AG09309 (cell line): ENCODE measurements at places on chromosomes 6 and 20.

DNA sequence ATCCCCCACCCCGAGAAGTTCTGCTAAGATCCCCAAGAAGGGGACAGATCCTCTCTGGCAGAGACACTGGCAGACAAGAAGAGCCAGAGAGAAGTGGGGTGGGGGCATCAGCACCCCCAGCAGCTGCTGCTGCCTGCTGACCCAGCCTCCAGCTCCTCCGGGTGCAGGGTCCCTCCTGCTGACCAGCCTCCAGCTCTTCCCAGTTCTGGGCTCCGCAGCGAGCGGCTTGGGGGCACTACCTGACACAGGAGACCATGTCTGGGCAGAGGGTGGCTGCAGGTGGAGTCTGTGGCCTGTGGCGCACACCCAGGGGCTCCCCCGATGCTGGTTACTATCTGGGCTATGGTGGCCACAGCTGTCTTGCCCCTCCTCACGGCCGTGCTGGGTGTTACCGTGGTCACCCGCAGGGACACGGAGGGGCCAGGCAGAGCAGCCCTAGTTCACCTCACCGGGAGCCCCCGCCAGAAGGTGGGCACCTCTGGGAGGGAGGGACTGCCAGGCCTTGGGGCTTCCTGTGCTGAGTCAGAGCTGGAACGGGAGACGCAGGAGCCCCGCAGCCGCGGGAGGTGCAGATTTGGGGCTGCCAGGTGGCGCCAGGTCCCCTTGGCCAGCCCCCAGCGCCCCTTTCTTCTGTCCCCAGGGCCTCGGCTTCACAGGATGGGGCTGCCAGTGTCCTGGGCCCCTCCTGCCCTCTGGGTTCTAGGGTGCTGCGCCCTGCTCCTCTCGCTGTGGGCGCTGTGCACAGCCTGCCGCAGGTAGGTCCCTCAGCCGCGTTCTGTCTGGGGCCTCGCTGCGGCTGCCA, 630 bp downstream of the LIME1 start:
- DNase-seq, result no peak

DNA sequence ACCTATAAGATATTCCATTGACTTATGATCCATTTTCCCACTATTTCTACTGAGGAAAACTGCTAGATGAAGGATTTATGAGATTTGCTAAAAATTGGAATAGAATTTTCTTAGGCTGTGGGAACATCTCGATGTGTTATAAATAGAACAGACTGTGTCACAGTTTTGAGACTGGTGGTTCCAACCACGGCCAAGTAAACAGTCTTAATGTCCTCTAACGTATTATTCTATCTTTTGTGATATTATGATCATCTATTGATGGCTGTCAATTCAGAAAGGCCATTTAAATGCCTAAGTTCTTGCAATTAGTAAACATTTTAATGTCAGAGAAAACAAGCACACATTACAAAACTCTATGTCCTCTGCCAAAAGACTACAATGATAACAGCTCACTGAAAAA, 71.5 kb upstream of the PLN start:
- DNase-seq, result no peak

DNA sequence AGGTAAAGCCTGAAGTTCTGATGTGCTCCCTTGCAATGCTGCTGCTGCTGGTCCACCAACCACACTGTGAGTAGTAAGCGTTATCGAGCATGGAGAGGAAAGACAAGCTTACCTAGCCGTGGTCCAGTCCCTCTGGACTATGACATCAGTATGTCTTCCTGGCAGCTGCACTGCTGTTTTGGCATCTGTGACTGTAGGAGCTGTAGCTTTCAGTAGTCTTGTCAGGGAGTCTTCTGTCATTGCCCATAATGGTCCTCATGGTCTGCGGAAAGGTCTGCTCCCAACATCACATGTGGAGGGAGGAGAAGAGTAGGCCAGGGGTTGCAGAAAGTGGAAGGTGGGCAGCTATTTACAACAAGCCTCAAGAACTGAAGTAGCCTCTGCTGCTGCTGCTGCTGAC, 26.8 kb upstream of the TMEM217 start:
- DNase-seq, result no peak

DNA sequence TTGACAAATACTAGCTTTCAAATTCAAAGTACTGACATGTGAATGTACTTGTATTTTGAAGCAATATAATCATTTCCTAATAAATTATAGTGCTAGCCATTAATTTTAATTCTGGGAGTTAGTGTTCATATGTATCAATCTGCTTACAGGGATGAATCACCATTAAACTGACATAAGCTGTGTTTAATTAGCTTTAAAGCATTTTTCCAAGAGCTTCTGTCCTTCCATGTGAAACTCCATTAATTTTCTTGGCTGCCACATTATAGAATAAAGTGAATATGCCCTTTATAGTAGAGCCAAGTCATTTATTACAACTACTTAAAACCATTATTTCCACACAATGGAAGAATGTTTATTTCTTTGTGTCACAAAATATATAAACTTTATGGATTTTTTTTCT, 150.8 kb downstream of the COL21A1 start:
- DNase-seq, result no peak

GRCh38 chr6:11486959-11487358, 50.6 kb upstream of the TMEM170B start:
- no peak for DNase-seq

- no peak for DNase-seq
Measured at GRCh38 chr20:49901588-49901987, 13.7 kb downstream of the SPATA2 start.

DNA sequence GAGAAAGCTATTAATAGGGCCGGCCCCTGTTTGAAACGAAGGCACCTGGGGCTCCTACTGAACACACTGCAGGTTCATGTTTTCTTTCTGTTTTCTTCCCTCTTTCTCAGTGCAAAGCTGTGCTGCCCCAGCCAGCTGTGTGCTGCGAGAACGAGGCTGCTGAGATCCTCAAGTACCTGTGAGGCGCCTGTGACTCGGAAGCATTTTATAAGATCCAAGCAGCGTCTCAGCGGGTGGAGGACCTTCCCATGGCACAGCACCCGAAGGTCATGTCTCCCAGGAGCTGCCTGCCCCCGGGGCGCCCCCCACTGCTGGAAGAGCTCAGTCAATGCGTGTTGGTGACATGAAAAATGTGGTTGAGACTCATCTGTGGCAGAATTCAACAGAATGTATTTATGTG, 66.3 kb downstream of the SMOC2 start:
- DNase-seq, result no peak

DNA sequence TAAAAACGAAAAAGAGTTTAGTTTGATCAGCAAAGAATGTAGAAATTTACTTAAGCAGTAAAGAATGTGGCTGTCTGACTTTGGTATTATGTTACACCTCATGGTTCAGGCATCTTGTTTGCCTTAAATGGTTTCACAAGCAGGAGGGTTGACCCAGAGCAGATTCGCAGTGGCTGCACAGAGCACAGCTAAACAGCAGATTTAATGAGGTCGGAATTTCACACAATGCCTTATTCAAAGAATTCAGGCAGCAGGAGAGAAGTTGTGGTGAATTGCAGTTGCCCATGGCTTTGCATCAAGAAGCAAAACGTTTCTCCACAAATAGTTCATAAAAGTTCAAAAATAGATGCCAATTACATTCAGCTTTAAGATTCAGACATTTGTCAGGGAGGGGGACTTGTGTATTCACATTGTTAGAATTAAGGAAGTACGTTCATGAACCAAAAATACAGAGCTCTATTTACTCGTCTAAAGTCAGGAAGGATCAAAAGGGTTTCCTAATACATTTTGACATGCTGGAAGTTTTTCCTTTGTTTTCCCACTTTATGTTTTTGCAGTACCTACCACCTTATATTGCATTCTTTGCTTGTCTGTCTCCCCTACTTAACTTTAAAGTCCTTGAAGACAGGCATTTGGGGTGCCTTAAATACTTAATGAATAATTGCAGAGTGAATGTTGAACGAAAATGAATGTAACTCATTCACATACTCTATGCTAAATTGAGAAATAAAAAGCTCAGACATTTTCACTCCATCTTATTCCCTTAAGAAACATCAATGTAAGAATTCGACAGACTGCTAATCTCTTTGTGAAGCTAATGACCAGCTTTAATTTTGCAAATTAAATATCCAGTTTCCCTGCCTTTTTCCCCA, 1163.6 kb upstream of the CITED2 start:
- peak; percentile 100 for DNase-seq

GRCh38 chr20:58797371-58798338, 53.0 kb downstream of the GNAS-AS1 start:
- DNase-seq, result no peak

DNA sequence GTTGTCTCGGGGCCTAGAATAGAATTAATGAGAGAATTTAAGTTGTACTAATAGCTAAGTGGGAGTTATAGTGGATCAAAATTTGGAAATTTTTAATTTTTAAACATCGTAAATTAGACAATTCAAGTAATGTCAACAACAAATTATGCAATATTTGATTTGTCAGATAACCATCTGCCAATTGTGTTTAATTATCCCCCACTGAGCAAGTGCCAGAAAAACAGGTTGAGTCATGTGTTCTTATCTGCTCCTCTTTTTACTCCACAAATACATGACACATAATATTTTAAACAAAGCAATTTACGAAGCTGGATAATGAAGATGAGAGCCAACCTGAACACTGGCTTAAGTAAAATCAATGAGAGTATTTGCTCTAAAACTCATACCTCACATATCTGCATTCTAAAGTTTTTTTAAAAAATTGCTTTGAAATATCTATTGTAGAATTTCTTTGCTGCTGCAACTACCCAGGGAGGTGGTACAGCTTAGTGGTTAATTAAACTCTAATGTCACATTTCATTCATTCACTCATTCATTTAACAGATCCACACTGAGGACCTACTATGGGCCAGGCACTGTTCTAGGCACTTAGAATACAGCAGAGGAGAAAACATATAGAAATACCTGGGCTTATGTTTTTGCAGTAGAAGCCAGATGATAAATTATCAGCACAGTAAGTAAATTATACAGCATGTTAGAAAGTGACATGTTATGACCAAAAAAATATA, 57.1 kb upstream of the MAP7 start:
- DNase-seq, result no peak

DNA sequence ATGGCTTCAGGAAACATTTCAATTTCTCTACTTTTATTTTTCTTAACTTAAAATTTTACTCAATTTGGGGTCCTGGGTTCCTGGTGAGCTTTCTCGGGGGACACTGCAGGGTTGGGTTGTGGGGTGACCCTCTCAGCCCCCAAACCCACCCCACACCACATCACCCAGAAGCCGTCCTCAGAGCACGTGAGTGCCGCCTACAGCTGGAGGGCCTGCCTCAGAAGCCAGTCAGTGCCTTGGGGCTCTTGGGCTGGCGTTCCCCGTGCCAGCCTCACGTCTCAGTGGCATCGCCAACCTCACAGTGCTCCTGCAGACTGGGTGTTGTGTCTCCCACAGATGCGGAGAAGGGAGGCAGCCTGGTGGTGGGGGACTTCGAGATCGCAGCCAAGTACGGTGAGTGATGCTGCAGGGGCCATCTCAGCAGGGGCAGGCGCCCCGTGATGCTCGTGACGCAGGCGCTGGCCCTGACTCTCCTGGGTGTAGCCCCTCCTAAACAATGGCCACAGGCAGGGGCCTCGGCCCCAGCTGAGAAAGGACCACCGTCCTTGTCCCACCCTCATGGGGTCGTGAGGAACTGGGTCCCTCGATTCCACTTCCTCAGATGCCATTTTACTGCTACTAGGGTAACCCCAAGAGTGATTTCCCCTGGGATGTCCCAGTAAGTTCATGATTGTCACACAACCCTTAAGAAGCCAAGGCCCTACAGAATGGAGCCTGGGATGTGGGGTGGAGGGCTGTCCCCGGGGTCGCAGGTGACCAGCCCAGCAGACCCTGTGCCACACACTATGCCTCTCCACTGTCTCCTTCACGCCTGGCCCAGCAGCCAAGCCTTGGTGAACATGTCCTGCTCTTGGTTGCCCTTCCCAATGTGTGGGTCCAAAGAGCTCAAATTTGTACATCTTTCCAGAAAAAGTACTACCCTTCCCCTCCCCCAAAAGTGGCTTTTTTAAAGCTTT, 23.8 kb upstream of the PYGB start:
- DNase-seq, result no peak

DNA sequence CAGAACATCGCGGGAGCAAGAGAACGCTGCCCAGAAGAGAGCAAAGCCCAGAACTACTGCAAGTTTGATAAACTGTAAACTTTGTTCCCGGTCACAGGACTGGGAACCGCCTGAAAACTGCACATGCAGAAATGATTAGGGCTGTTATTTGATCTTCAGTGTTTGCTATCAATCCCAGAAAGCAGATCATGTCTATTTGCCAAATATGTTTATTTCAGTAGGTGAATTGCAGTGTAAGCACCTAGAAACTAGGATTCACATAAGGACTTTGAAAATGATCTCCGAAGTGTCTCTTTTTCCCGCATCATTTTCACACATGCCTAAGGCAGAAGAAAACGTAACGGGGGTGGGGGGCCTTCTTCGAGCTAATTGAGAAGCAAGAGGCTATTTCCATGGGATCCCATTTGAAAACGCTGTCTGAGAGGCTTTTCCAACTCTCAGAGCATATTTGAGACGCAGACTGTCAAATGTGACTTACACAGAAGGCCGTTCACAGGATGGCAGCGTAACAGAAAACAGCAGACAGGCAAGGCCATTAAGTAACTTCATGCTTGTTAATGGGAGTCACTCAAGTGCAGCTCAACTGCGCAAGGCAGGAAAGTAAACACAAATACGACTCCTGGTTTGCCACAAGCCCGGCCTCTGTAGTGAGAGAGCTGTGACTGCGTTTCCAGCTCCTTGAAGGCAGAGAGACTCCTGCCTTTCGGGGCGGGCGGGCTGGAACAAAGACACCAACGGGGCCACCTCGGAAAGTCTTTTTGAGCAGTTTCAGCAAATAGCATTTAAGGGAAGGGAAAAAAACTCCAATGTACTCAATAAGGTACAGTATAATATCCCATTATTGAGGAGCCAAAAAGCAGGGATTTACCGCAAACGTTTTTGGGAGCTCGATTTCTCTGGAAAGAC, 144.7 kb upstream of the ZNF217 start:
- DNase-seq, result peak; percentile 88

DNA sequence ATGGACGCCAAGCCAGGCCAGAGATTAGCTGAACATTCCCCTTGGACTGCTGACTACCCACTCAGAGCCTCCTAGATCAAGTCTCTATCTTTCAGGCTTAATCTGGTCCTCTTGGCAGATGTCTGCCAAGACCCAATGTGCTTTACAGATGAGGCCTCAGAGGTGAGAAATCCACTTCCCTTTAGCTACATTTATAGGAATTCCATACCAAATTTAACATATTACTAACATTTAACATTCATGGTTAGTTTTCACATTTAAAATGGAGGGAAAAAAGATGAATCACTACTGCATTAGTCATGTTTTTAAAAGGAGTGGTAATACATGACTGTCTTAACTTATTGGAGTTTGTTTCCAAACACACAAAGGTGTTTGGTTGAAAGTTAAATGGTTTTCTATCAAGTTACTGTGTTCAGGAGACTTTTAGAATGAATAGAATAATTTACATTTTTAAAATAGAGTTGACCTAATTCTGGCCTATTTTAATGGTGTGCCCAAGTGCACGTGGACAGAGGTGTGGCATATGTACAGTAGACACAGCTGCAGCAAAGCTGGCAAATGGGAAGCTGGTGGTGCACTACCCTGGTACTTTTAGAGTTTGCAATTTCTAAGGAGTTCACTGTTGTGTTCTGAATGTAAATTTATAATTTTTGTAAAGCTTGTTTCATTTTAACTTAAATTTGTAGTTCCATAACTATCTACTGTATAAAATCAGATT, 41.9 kb upstream of the CALHM6 start:
- DNase-seq, result no peak

- DNase-seq, result no peak
Measured at GRCh38 chr6:132198040-132198439, 203.2 kb downstream of the MOXD1 start.

GRCh38 chr20:21519136-21519584, 5.3 kb upstream of the NKX2-2 start:
- DNase-seq, result no peak
